ENCODE measurements at places on chromosomes 11 and 22.

DNA sequence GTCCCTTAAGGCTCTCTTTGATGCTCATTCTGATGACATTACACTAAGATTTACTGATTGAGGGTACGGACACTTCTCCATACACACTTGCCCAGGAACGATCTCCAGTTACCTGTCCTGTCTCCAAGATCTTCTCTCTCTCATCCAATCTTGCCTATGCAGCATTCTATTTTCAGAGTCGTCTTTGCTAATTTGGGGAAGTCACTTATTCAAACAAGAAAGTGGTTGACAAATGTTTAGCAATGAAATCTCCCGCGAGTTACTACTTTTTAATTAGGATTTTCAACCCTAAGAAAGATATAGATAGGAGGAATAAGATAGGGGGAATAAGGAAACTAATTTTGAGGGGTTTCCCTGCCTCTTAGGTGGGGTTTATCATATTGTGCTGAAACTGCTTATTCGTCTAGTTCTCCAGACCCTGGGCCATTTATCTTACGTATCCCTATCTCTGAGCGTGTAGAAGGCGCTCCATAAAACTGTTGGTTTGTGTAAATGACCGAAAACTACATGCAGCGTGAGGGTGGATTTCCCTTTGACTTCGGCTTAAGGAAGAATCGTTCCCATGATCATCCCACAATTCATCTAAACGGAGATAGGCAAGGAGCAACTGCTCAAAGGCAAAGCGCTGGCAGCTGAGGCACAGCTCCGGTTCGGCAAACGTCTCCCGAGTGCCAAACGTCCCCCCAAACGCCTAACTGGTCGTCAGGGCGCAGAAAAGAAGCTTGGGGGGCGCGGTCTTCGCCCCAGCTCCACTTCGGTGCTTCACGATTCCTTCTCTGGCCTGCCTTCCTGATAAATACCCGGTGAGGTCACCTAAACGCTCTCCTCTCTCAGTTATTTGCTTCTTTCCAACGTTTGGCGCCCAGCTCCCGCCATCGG, 804 bp downstream of the APIP start:
- DNase-seq = no peak

GRCh38 chr11:64591257-64592233, 525 bp downstream of the SLC22A12 start:
- DNase-seq = no peak

GRCh38 chr11:113521737-113522517, 46.7 kb upstream of the DRD2 start:
- DNase-seq = no peak

DNA sequence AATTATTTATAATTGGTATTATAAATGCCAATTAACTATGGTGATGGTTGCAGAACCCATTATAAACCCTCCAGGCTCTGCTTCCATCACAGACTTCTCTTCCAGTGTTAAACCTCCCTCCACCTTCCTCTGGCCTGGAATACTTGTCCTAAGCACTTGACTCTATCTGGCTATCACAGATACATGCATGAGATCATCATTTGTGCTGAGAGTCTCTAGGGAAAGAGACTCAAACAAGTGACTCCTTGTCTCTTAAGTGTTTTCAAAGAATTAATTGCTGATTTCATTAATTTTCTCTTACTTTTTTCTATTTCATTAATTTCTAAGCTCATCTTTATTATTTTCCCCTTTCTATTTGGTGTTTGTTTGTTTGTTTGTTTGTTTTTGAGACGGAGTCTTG, 29.1 kb downstream of the RTL6 start:
- no peak for DNase-seq

DNA sequence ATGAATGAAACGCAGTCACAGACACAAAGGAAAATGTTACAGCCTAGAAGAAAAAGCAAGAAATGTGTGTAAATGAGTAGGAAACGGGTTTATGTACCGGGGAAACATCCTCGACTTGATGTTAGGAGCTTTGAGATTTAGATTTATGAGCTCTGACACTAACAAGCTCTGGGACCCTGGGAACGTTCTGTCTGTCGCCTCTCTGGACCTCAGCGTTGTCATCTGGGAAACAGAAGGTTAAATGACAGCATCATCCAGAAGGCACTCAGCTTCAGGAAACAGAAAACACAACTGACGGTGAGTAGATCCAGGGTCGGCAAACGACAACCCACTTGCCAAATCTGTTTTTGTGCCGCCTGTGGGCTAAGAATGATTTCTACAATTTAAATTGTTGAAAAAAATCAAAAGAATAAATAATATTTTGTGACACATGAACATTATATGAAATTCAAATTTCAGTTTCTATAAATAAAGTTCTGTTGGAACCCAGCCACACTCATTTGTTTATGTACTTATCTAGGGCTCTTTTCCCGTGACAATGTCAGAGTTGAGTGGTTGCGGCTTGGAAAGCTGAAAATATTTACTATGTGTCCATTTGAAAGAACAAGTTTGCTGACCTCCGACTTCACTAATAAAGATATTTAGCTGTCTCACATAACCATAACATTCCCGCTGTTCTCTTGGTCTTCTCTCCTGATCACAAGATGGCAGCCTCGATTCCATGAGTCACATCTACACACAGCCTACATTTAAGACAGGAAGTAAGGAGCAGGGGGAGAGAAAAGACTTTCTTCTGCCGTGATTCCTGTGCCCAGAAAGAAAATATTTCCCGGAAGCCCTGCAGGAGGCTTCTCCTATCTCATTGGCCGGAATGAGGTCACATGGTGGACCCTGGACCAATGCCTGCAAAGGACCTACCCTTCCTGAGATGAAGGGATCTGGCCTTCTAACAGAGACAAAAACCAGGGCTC, 47.1 kb upstream of the SYT13 start:
- no peak for DNase-seq

- no peak for DNase-seq
Measured at GRCh38 chr11:129976328-129976727, 26.3 kb downstream of the PRDM10 start.

- DNase-seq = no peak
Measured at GRCh38 chr22:17836992-17837742, 62.9 kb upstream of the BID start.

Measured in NCI-H2081 (cell line).